ENCODE measurements at places on chromosomes 13 and 19.
A peak's percentile ranks its signal among the peaks of the same experiment; 100 is the strongest.

DNA sequence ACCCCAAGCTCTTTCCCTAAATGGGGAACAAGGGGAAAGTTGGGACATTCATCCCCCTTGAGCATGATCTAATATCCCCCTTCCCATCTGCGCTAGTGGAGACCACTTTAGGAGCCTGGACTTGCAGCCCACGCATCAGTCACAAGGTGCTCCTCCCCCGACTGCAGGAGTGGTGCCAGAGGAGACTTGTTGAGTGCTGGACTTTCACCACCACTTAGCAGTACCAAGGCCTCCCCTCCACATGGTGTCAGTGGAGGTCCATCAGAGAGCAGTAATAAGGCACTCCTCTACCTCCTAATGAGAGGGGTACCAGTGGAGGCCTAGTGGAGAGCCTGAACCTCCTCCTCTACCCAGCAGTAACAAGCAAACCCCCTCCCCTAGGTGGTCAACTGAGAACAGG, 22.5 kb downstream of the CAB39L start:
- peak; percentile 6 for DNase-seq

DNA sequence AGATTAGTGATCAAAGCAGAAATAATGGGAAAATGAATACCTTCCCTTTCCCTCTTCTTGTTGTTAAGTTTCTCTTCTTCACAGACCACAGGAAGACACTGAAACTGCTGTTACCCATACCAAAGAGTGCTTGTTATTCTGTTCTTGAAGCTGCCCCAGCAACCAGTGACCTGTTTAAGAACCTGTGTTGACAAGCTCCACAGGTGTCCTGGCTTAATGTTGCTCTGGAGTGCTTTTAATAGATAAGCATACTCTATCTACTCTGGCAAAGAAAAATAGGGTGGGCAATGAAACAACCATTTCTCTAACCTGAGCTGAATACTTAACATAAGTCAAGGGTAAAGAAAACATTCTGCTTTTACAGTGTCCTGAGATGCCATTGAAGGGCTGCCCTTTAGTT, 506.7 kb upstream of the GPC6 start:
- no peak for DNase-seq

GRCh38 chr13:112859817-112860190, 109.2 kb upstream of the MCF2L start:
- DNase-seq: no peak

DNA sequence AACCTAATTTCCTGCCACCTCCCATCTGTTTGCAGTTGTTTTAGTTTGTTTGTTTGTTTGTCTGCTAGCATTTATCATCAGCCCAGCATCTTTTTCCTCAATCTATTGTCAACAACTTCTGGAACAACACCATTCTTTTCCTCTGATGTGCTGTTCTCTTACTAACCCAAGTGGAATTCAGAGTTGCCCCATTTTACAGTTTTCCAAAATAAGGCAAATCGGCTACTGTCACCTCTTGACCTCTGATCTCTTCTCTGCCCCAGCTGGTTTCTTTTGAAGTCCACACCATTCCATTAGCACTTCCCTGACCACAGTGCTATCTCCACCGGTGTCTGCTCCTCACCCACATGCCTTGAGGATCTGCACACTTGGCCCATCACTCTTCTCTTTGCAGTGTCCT, 102.4 kb downstream of the EFNB2 start:
- DNase-seq: no peak

DNA sequence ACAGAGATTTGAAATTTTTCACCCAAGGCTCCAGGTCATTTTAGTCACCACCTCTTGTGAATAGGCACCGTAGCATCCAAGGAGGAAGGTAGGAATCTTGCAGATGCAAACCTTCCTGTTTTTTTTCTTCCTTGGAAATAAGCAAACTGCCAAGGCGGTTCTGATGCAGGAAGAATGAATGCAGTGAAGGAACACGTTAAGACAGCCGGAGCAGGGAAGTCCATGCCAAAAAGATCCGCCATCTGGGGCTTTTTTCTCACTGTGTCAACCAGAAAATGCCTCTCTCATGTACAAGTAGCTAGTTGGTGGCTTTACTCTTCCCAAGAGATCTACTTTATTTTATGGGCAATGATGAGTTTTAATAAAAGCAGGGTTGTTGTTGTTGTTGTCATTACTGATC, 142.4 kb downstream of the ZIC5 start:
- DNase-seq: no peak

- no peak for DNase-seq
Measured at GRCh38 chr13:37534181-37534580, 64.4 kb downstream of the POSTN start.

- no peak for DNase-seq
Measured at GRCh38 chr19:10891405-10892086, 20.2 kb downstream of the CARM1 start.

- no peak for DNase-seq
Measured at GRCh38 chr13:67117010-67117550, 113.1 kb downstream of the PCDH9 start.

GRCh38 chr13:112056739-112057438, 10.1 kb upstream of the SOX1 start:
- DNase-seq: no peak

DNA sequence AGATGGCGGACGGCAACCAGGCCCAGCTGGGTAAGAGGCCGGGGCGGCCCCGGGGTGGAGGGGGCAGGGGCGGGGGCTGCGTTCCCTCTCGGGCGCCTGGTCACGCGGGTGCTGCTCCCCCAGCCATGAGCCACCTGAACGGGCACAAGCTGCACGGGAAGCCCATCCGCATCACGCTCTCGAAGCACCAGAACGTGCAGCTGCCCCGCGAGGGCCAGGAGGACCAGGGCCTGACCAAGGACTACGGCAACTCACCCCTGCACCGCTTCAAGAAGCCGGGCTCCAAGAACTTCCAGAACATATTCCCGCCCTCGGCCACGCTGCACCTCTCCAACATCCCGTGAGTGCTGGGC, 11.1 kb downstream of the PTBP1 start:
- no peak for DNase-seq

DNA sequence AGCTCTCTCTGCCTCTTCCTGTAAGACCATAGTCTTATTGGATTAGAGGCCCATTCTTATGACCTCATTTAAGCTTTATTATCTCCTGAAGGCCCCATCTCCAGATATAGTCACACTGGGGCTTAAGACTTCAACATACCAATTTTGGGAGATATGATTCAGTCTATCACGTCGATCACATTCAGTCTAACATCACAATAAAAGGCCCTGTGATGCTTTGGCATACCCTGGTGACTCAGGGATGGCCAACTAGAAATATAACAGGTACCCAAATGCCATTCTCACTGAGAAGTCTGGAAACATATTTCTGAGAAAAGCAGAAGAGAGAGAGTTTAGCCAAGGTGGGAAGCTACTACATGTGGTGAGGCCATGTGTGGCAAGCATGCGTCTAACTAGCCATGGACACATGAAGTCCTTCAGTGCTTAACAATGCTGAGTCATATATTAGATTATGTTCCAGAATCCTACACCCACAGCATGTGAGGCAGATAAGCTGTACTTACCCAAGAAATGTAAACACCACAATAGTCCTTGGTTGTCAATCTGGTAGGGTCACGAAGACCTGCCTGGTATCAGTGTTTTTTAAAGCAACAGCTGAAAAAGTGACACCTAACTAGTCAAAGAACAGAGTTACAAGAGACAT, 485.1 kb downstream of the FOXO1 start:
- DNase-seq: no peak

GRCh38 chr19:18595475-18595874, 6.9 kb downstream of the REX1BD start:
- DNase-seq: no peak

DNA sequence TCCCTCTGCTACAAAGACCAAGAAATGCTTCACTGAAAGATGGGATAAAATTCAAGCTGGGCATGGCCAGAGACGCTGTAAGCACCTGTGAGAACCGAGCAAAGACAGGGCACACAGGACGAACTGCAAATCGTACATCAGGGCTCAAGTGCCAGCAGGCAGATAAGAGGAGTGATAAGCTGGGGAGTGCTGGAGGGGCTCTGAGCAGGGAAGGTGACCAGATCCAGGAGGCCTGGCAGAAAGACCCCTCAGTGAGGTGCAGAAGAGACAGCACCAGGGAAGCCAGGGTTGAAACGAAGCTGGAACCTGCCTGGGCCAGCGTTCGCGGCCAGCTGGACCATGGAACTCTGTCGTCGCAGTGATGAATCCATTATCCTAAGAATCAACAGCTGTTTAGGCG, 10.2 kb downstream of the RAB20 start:
- no peak for DNase-seq

DNA sequence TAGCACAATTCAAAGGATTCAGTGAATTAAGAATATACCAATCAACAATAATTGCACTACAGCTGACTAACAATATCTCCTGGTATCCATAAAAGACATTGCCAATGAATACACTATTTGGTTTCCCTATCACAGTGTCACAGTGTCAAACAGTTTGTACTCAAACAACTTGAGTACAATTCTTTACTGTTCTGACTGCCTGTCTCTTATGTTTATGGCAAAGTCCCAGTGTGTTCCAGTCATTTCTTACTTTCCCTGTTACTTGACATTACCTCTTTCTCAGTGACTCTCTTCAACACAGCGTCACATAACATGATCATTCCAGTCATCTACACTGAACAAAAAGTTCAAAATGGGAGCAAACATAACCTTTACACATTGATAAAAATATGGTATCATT, 21.2 kb upstream of the RNASEH2B start:
- no peak for DNase-seq

GRCh38 chr19:46984077-46985010, 35.3 kb upstream of the NPAS1 start:
- DNase-seq: no peak

DNA sequence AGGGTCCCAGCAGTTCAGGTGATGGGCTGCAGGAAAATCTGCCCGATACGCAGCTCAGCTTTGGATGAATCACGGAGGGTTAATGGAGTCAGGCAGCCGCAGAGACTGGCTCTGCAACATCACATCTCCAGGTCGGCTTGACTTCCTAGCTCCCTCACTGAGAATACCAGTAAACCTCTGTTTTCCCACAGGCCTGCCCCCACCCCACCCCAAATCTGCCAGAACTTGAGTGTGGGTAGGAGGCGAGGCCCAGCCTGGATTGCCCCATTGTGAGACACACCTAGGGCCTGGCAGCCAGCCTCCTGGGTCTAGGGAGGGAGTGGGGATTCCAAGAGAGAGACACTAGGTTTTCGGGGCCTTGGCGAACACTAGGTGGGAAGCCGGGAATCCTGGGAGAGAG, 3.7 kb upstream of the KRTDAP start:
- no peak for DNase-seq

GRCh38 chr19:4987692-4988370, 18.9 kb downstream of the KDM4B start:
- no peak for DNase-seq

- no peak for DNase-seq
Measured at GRCh38 chr19:56732976-56733375, 61.4 kb upstream of the ZNF835 start.

GRCh38 chr19:18450931-18451836, 13.3 kb upstream of the ISYNA1 start:
- DNase-seq: peak; percentile 78

DNA sequence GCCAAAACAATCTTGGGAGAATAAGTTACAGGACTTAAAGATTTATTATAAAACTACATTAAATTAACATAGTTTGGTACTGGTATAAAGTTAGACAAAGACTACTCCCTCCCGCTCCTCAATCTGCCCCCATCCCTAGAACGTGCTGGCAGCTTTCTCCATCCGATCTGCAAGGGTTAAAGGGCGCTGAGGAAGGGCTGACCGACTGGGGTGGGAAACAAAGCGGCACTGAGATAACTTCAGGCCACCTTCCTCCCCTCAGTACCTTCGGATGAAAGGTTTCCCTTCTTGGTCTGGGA, 790 bp upstream of the SUGT1 start:
- DNase-seq: no peak

GRCh38 chr13:113558461-113558860, 26.1 kb upstream of the TFDP1 start:
- DNase-seq: no peak

DNA sequence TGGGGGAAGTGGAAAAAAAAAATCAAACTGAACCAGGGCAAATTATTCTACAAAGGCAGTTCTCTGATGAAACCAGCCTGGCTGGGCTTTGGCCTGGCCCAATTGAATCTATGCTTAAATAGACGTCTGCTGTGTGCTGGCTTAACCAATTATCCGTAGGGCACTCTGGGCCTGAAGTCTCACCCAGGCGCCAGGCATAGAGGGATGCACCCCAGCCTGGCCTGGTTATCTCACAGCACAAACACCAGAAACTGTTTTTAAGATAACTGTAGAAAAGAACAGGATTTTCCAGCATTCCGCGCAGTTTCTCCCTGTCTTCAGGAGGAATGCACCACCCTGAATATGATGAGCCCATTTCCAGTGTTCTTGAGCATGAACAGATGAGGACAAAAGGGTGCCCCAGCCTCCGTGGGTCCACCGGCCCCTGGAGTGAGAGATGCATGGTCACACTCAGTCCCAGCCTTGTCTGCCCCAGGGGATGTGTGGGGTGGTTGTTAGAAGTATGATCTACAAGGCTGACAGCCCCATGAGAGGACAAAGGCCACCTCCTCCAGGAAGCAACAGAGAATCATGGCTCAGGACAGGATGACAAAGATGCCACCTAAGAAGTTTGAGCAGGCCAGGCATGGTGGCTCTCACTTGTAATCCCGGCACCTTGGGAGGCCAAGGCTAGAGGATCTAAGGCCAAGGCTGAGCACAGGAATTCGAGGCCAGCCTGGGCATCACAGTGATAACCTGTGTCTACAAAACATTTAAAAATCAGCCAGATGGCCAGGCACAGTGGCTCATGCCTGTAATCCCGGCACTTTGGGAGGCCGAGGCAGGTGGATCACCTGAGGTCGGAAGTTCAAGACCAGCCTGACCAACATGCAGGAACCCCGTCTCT, 50.2 kb downstream of the PEPD start:
- no peak for DNase-seq

GRCh38 chr13:58542530-58542929, 911.0 kb downstream of the PCDH17 start:
- no peak for DNase-seq

Measured in central memory CD4-positive, alpha-beta T cell (primary cell).